ENCODE measurements at places on chromosomes 1 and 21. TPM values are rescaled to one million over a fixed set of nuclear protein-coding genes. Genes with fewer than 3 reads are reported as not detected.

DNA sequence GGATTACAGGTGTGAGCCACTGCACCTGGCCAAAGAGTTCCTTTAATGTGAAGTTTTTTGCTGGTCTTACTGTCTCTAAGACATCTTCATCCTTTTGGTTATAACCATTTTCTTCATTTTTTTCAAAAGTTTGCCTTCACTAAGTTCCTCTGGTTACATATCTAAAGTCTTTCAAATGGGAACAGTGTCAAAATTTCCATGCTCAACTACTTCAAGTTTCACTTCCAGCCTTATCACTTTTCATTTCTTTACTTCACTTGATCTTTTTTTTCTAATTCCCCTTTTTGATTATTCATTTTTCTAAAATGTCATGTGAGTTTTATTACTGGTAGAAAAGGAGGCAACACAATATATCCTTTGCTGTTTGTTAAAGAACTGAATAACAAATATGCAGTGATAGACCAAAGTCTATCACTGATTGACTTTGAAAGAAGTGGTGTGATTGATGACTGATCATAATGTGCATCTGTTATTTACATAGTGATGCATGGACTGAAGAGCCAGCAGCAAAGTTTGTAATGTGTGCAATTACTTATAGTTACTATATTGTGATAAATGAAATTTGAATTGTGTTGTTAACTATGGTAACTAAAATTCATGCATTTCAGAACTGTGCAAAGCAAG is 16.0 kb upstream of the ZFYVE9 start:
- DNase-seq: no peak

DNA sequence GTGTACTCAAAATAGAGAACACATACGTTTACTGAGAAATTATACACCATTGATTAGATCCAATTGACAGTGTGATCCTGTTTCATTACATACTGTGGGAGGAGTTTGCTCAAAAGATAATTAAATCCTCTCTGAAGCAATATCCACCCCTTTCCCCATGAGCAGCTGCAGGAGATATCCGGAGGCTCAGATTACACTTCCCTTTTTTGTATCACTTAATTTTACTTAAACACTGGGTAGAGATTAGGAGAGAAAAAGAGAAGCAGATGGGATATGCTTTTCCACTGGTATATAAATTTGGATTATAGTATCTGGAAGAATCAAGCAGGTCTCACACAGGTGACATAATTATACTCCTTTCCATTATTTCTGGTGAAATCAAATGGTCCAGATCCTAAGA is 333.3 kb upstream of the ZRANB2 start:
- DNase-seq: no peak

- no peak for DNase-seq
These were observed at the start of gene IL12RB2 for GRCh38 chr1:67307251-67308060. IL12RB2 (plus strand) TSS chr1:67307873; CDS start chr1:67320369, 12,496 bp downstream.

- DNase-seq: no peak
These were observed 109.6 kb downstream of the SLC45A1 start for GRCh38 chr1:8427493-8427892.

The BEND5 gene
- total RNA-seq: 1.6 TPM

The HCRTR1 gene
- total RNA-seq: not detected

The LRRC8B gene
- 3.1 TPM for total RNA-seq

The KRTAP13-3 gene
- total RNA-seq: not detected

The ARHGEF16 gene
- total RNA-seq: 0.58 TPM

The COL8A2 gene
- 0.88 TPM for total RNA-seq
